Kidney glomerular epithelial cell (primary cell): ENCODE measurements at places on chromosomes 6 and 20.

- no peak for DNase-seq
These were observed 55.1 kb downstream of the ELOVL5 start for GRCh38 chr6:53293691-53294090.

DNA sequence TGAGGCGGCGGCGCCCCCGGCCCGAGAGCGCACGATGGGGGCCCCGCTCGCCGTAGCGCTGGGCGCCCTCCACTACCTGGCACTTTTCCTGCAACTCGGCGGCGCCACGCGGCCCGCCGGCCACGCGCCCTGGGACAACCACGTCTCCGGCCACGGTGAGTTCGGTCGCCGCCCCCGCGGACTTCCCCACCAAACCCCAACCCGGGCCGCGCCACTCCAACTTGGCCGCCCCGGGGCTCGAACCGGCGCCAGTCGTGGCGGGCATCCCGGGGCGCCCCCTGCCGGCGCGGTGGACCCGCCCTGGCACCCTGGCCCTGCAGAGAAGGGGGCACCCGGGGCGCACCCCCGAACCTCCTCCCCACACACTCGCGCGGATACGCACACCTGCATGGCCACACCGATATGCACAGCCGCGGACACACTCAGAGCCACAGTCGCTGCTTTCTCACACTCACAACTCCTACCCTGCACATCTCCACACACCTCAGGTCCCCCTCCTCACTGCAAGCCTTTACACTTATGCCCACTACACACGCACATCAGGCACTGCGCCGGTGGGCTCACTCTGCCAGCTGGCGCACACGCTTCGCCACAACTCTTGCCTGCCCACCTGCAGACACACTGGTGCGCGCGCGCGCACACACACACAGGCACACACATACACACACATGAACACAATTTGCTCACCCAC is 535 bp downstream of the VSTM2L start:
- no peak for DNase-seq

DNA sequence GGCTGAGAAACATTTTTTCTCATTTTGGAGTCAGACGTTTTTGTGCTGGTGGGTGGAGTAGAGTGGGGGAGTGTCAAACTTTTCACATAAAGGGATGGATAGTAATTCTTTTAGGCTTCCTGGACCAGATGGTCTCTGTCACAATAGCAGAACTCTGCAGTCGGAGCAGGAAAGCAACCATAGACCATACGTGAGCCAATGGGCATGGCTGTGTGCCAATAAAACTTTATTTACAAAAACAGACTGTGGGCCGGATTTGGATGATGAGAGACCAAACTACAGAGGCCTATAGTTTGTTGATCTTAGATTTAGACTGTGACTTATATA is 70.8 kb upstream of the SLC22A23 start:
- no peak for DNase-seq

DNA sequence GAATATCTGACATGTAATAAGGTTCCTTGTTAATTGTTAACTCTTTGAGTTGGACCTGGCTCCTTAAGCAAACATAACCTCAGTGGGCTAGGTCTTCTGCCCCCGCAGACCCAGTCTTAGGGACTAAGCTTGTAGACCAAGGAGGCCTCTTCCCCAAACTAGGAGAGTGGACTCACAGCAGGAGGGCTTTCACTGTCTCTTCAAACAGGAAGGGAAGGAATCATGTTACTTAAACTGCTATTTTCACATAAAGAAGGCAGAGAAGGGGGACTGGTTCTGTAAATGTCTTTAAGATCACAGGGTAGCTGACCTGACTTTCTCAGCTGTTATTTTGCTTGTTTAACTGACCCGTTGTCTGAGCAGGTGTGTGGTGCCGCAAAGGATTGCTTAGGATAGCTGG is 34.9 kb upstream of the PRDM1 start:
- DNase-seq: no peak

- DNase-seq: no peak
These were observed 32.9 kb downstream of the EDN3 start for GRCh38 chr20:59333260-59333845.

- DNase-seq: no peak
These were observed 505.4 kb upstream of the CITED2 start for GRCh38 chr6:139879823-139880356.

DNA sequence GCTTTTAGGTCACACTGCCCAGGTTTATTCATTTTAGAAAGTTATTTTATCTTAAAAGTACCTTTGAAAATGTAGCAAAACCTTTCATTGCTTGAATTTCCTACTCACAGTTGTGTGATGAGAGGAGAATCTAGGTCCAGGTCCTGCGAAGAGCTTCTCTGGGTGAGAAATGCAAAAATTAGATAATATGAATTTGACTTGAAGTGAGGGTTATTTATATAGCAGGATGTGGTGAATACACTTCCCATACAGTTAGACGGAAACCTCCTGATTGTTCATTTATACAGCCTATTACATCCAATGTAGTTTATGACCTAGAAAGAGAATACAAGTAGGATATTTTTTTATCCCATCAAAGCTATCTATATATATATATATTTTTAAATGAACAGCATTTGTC is 30.5 kb downstream of the CDKAL1 start:
- no peak for DNase-seq

DNA sequence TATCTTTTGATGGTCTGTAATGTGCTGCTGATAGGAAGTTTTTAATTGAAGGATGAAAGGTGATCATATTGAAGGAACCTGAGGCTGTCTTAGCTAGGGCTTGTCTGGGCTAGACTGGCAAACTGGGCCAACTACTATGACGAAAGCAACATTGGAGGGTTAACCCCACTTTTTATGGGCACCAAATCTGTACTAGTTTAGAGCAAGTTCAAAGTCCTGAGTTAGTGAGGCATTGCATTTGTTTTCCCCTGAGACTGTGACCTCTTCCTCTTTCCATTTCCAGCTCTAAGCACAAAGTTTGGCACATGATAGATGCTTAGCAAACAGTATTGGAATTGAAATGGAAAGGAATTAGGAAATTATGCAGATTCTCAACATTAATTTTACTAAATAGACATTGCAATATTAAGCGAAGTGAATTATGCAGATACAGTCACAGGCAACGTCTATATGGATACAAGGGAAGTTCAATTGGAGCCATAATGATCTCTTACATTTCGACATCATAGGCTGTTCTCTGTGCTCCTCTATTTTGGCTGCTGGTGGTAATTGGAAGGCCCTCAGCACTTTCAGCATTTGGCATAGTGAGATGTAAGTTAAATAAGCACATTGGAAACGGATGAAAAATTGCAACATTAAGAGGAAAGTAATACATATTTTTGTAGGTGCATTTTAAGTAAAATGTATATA is 22.2 kb downstream of the CEP57L1 start:
- DNase-seq: no peak

GRCh38 chr6:35178932-35179832 is 34.6 kb upstream of the SCUBE3 start:
- no peak for DNase-seq

- no peak for DNase-seq
These were observed 67.8 kb upstream of the CITED2 start for GRCh38 chr6:139442188-139442671.

- DNase-seq: peak; percentile 75
These were observed at the start of gene TGM2 for GRCh38 chr20:38165089-38165965. Gene TGM2, minus strand, starts transcription at chr20:38165270. Its CDS starts 72 bp downstream, at chr20:38165198.

DNA sequence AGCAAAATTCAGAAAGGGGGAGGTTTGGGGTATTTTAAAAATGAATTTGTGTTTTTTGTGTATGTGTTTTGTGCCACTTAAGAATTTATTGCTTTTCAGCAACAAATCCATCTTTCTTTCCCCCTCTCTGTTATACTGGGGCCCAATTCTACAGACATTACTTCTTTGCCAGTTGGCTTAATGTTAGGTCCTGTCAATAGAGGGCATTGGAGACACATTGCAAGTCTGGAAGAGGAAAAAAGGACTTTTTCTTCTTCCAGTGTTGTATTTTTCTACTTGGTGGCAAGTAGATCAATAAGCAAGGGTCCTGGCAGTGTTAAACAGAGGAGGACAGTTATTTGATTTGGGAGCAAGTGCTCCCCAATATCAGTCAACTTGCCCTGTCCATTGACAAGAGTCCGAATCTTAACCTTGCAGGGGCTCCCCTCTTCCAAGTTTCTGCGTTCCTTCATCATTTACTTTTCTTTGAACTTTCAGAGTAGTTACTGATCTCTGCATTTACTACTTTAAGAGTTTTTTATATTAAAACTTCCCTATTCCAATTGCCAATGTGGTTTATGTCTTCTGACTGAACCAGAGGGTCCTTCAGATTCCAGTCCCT is 23.4 kb downstream of the SCML4 start:
- DNase-seq: peak; percentile 2

GRCh38 chr20:703006-703405 is 27.4 kb upstream of the SCRT2 start:
- no peak for DNase-seq

GRCh38 chr6:134908906-134909516 is 40.9 kb downstream of the ALDH8A1 start:
- DNase-seq: peak; percentile 100

- DNase-seq: no peak
These were observed 14.4 kb upstream of the CEBPB start for GRCh38 chr20:50175938-50176933.

DNA sequence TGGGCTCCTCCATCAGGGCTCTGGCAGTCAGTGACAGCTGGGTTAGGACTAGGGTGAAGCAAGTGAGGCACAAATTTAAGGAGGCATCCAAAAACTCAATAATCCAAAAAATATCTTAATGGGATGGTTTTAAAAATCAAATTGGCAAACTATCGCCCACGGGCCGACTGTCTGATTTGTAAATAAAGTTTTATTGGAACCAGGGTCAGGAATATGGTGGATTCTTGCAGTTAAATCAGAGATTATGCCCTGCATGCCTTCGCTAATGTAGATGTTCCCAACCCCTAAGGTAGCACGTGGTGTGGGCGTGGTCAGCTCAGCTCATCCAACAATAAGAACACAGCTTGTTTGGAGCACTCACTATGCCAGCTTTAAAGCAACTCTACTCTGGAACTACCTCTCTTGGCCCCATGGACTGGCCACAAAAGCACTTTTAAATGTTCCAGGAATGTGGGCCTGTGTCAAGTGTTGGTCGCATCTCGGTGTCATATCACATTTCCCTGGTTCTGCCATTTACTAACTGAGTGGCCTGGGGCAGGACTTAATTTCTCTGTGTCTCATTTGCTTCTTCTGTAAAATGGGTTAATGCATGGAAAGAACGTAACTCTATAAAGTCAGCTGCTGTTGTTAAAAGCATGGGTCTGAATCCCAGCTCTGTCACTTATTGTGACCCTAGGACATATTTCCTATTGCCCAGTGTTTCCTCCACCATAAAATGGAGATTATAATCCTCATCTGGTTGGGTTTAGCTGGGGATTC is 7.0 kb downstream of the TP53RK start:
- no peak for DNase-seq

GRCh38 chr20:44946271-44946852 is 13.8 kb downstream of the TOMM34 start:
- no peak for DNase-seq

DNA sequence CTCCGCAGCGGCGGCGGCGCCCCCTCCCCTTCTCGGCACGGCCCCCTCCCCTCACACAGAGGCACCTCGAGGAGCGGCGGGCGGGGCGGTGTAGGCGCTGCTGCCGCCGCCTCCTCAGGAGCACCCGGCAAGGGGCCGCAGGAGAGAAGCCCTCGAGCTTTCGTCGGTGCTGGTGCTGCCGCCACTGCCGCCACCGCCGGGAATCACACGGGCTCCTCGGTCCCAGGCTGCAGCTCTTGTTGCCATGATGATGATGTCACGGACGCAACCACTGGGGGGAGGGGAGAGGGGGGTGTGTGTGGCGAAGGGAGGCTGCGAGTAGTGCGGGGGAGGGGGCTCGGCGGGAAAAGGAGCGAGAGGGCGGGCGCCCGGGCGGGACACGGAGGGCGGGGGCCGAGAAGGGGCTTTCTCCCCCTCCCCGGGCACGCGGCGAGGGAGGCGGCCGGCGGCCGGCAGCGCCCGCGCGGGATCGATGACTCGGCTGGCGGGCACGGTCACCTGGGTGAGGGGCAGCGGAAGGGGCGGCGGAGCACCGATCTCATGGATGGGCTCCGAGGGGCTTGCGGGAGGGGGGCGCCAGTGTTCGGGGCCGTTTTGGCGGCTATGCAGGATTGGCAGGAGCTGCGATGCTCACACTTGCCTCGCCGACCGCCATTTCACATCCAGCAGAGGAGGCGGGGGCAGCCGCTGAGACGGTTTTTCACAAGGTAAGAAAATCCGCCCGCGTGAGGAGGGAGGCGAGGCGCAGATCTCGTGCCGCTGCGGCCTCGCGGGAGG is at the start of gene REV3L:
Gene REV3L, minus strand, starts transcription at position 260 of the 777 bp plus-strand sequence. CDS start 330 bp downstream, outside the sequence.
- peak; percentile 63 for DNase-seq

GRCh38 chr6:166579237-166579850 is 7.1 kb downstream of the RAMACL start:
- no peak for DNase-seq
